ENCODE measurements at places on chromosomes 2 and 18. TPM values are rescaled to one million over a fixed set of nuclear protein-coding genes. Genes with fewer than 3 reads are reported as not detected.

Gene PARD3B
- total RNA-seq, result 53.1 TPM

Gene FBXO48
- 0.32 TPM for total RNA-seq

Gene DLX1
- total RNA-seq, result not detected

Gene KLHL41
- total RNA-seq, result 0.43 TPM

Gene MC4R
- not detected for total RNA-seq

Gene DNAH7
- total RNA-seq, result under 0.01 TPM

Gene DLGAP1
- under 0.01 TPM for total RNA-seq

Gene STRN
- 16.4 TPM for total RNA-seq

Gene CACNB4
- total RNA-seq, result 0.43 TPM

Gene LCT
- under 0.01 TPM for total RNA-seq

Gene FOXI3
- total RNA-seq, result not detected

Gene MOCOS
- 7.1 TPM for total RNA-seq
